ENCODE measurements at places on chromosomes 3 and 15.

GRCh38 chr3:127193341-127193740 lies 410 bp downstream of the PRR23E start:
- peaks cover 3% of the 10 kb centered on the region for H3K27me3 ChIP-seq
- no peak for DNase-seq
- no peaks in the 10 kb centered on the region for H3K4me1 ChIP-seq
- no peaks in the 10 kb centered on the region for H3K36me3 ChIP-seq

- H3K36me3 ChIP-seq, result no peaks in the 10 kb centered on the region
- DNase-seq, result no peak
- H3K27ac ChIP-seq, result no peak overlapping the region
- H3K4me1 ChIP-seq, result peaks cover 8% of the 10 kb centered on the region
- no peak overlapping the region for H3K4me3 ChIP-seq
These were observed 31.5 kb upstream of the FAM107A start for GRCh38 chr3:58608648-58609047.

DNA sequence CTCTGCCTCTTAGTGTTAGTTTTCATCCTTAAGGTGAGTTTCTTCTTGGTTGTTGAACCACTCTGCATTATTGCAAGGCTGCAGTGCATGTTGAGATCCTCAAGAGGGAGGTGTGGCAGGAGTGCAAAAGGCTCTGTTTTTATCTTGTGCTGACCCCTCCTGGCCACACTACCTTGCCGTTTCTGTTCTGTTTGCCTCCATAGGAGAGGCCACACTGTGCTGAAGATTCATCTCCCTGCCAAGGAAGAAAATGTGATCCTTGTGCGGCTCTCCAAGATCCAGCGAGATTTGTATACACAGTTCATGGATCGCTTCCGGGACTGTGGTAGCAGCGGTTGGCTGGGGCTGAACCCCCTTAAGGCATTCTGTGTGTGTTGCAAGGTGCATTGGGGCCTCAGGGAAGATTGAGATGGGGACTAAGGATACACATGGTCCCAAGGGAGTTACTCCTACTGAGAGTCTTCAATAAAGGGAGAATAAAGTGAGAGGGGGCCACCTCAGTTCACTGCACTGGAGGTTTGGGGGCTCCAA lies 33.0 kb upstream of the TEX264 start:
- no peaks in the 10 kb centered on the region for H3K27me3 ChIP-seq
- peak; percentile 10 for DNase-seq

- H3K27ac ChIP-seq, result no peak overlapping the region
- peaks cover 22% of the 10 kb centered on the region for H3K27me3 ChIP-seq
- no peak for DNase-seq
- no peaks in the 10 kb centered on the region for H3K36me3 ChIP-seq
These were observed 95.9 kb upstream of the ATP2B2 start for GRCh38 chr3:10601151-10601856.

DNA sequence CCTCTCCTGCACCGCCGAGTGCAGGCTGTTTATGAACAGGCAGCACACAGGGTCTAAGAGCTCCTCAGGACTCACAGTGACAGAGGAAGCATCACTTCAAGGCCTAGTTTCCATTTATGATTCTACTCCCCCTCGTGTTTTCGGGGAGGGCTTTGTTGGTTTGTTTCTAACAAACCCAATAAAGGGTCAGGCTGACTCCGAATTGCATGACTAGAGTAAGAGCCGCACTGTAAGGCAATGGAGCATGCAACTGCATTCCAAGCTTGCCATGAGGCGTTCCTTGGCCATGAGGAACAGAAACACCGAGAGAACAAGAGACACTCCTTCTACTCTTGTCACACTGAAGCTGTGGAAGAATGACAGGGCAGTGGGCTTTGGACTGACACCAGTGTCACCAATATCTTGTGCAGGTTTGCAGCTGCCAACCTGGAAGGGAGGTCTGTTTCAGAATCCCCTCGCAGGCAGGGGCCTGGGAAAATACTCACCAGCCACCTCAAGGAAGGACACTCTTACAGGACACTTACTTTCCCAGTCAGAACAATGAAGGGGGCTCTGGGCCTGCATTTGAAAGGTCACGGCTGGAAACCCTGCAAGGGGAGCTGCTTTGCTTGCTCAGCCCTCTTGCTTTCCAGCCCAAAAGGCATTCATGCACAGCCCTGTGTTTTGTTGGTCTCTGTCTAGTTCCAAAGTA lies 96.8 kb downstream of the ADAMTS17 start:
- no peaks in the 10 kb centered on the region for H3K4me1 ChIP-seq
- no peaks in the 10 kb centered on the region for H3K27me3 ChIP-seq
- H3K27ac ChIP-seq, result no peak overlapping the region
- DNase-seq, result no peak

- no peaks in the 10 kb centered on the region for H3K27me3 ChIP-seq
- no peak overlapping the region for H3K27ac ChIP-seq
- no peak overlapping the region for H3K4me3 ChIP-seq
- peaks cover 11% of the 10 kb centered on the region for H3K4me1 ChIP-seq
- no peak for DNase-seq
These were observed 3.7 kb downstream of the EOGT start for GRCh38 chr3:69009559-69010410.

DNA sequence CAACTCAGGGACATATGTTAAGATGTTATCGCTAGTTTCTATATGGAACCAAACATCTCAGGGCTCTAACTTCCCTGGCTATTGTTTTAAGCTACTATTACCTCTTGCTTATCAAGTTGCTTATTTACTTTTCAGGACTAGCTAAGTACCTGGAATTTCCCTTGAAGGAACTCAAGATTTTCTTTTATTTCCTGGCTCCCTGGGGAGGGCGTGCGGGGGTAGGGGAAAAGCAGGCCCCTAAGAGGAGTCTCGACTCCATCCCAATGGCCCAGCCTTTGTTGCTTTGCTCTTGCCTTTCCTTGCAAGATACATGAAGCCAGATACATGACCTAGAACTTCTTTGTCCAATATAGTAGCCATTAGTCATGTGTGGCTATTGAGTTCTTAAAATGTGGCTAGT lies 76.9 kb upstream of the STXBP5L start:
- H3K27ac ChIP-seq, result no peak overlapping the region
- no peaks in the 10 kb centered on the region for H3K4me1 ChIP-seq
- H3K36me3 ChIP-seq, result no peaks in the 10 kb centered on the region
- DNase-seq, result no peak
- no peaks in the 10 kb centered on the region for H3K27me3 ChIP-seq
- H3K4me3 ChIP-seq, result no peak overlapping the region
